Left lung (tissue), 14 donors: ENCODE measurements at places on chromosomes 7 and 10. TPM values are rescaled to one million over a fixed set of nuclear protein-coding genes. Genes with fewer than 3 reads are reported as not detected.

- no peak for DNase-seq
Observed at GRCh38 chr7:140621401-140622021, 19.1 kb downstream of the DENND2A start.

DNA sequence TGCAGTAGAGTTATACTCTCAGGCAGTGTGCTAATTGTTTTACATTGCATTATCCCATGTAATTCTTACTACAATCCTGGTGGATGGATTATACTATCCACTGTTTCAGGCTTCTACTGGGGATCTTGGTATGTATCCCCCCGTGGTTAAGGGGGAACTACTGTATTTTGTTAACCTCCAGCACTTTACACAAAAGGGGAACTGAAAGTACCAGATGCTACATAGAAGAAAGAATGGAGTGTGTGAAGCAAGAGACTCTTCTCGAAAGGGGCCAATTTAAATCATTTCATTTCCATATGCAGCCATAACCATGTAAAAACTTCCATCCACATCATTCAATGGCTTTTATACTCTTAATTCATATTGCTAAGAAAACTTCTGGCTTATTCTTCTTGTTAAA lies 69.4 kb downstream of the C1GALT1 start:
- DNase-seq, result no peak

Gene TMEM209
- 20.3 TPM for polyA plus RNA-seq

DNA sequence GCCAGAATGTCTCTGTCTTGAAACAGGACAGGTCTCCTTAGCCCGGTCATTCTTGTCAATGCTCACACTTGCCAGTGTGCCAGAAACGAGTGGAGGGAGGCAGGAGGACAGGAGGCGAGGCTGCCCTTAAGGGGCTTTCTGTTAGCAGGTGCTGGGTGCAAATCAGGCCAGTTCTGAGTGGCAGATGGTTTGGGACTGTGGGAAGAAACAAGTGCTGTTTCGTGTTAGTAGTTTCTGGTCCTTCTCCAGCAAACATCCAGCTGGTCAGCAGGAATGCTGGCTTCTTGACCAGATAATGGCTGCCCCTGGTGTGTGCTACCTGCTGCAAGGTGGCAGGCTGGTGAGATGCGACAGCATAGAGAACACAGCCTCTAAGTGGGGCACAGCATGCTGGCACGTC lies 8.2 kb upstream of the NDUFB2 start:
- DNase-seq, result no peak

DNA sequence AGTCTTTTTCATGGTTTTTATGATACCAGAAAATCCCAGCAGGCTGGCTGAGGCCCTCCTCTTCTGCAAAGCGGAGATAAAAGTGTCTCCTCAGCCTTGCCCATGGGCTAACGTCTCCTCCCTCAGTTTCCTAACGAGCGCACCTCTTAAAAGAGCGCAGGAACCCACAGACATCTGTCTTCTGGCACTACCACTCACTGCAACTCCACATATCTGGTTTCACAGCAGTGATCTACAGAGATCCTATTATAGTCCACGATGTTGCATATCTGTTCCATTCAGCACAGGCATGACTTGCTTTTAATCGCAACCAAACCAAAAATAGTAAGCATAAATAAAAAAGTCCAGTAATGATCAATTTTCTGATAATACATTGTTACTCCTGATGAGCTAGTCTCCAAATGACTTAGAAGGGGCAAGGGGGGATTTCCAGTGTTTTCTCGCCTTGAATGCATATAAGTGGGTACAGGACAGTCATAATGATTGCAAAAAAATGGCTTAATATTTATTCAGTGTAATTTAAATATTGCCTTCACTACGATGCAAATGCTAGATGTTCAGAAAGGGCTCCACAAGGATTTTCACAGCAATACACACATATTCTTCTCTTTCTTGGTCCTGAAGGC lies 20.9 kb downstream of the ANKRD22 start:
- DNase-seq, result no peak

Gene WEE2
- 0.40 TPM for polyA plus RNA-seq

Gene AQP1
- polyA plus RNA-seq, result 91.6 TPM

Gene ASAH2B
- 10.4 TPM for polyA plus RNA-seq

Gene NPY4R2
- not detected for polyA plus RNA-seq

- no peak for DNase-seq
Observed at GRCh38 chr10:86522510-86522855, 891 bp upstream of the WAPL start.

DNA sequence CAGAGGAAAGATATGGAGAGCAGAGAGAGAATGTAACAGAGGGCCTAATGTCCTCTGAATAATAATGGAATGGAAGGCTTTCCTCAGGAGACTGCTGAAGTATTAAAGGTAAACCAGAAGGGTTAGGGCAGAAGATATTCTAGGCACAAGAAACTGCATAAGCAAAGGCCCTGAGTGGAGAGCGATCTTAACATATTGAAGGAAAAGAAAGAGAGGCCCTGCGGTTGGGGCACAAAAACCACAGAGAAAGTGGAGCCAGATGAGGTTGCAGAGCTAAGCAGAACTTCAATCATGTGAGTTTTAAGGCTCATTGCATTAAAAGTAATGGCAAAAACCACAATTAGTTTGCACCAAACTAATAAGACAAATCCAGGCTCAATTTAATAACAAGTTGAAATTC lies 115.8 kb upstream of the VSTM2A start:
- DNase-seq, result no peak

DNA sequence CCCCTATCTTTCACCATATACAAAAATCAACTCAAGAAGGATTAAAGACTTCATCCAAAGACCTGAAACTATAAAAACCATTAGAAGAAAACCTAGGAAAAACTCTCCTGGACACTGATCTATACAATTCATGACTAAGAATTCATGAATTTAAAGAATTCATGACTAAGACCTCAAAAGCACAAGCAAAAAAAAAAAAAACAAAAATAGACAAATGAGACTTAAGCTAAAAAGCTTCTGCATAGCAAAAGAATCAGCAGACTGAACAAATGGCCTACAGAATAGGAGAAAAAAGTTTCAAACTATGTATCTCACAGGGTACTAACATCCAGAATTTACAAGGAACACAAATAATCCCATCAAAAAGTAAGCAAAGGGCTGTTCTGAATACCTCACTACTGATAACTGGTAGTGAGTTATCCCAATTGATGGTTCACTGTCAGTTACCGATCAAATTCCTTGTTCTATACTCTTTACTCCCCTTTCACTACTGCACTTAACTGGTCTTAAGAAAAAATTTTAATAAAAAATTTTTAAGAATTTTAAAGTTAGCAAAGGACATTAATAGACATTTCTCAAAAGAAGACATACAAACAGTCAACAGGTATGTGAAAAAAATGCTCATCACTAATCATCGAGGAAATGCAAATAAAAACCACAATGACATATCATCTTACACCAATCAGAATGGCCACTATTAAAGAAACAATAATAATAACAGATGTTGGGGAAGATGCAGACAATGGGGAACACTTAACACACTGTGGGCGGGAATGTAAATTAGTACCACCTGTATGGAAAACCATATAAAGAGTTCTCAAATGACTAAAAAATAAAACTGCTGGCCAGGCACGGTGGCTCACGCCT lies 33.2 kb downstream of the KMT2C start:
- DNase-seq, result no peak
